ENCODE measurements at places on chromosomes 5 and 9. TPM values are rescaled to one million over a fixed set of nuclear protein-coding genes. Genes with fewer than 3 reads are reported as not detected.

DNA sequence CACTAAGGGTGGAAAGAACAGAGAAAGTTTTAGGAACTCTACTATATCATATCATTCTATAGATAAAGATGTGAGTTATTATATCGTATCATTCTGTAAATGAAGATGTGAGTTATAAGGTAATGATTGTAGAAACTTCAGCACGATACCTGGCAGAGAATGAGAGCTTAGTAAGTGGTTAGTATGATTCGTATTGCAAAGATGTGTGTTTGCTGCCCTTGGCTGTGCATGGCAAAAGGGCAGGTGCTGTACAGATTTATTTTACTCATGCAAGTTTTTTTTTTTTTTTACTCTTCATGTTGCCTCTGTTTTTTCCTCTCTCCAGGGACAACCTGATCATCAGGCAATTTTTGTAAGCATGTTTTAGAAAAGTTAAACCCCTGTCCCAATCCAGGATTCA, 83.3 kb downstream of the EGFLAM start:
- no peak for DNase-seq

GRCh38 chr9:93096811-93097382, 880 bp downstream of the CARD19 start:
- DNase-seq = no peak

DNA sequence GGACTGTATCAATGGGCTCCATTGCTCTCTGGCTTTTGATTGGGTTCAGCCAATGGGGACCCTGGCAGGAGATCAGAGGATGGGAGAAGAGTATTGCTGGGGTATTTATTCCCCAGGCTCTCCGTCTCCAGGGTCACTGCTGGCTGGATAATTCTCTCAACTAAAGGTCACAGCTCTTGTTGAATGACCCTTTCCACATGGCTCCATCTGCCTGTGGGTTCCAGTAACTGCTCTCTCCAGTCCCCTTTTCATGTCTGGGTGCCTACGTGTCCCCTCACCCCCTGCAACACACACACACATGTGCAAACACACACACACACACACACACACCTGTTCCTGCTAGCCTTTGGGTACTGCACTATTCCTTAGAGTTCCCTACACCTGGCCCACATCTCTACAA, 53.9 kb upstream of the RIC1 start:
- no peak for DNase-seq

GRCh38 chr9:33737811-33738606, 57.4 kb upstream of the PRSS3 start:
- peak; percentile 19 for DNase-seq

LMX1B gene
- not detected for total RNA-seq

Data from activated naive CD8-positive, alpha-beta T cell treated with anti-CD3 and anti-CD28 coated beads for 36 hours (primary cell).